NCI-H1105 treated with DMSO at 0.1 percent for 48 hours (cell line): ENCODE measurements at places on chromosomes 4 and X.
A peak's percentile ranks its signal among the peaks of the same experiment; 100 is the strongest.

- no peak for DNase-seq
Measured at GRCh38 chr4:16720761-16721160, 177.7 kb downstream of the LDB2 start.

- no peak for DNase-seq
Measured at GRCh38 chrX:137172317-137172948, 138.6 kb upstream of the GPR101 start.

GRCh38 chr4:87843936-87844335 lies 11.2 kb downstream of the MEPE start:
- DNase-seq, result no peak

DNA sequence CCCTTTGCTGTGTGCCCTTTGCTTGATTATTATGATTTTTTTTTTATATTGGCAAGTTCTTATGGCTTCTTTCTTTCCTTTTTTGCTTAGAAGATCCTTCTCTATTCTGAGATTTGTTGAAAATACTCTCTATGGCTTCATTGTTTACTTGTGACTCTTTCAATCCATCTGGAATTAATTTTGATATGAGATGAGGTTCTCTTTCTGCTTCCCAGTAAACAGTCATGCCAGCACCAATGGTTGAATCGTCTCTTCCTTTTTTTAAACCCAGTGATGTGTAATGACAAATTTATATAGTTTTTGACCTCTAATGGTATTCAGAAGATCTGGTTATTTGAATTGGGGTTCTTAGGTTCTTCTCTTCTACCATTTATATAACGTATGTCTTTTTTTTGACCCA lies 121.8 kb downstream of the ARHGAP10 start:
- no peak for DNase-seq

- DNase-seq, result no peak
Measured at GRCh38 chr4:141541851-141542250, 94.5 kb upstream of the IL15 start.

DNA sequence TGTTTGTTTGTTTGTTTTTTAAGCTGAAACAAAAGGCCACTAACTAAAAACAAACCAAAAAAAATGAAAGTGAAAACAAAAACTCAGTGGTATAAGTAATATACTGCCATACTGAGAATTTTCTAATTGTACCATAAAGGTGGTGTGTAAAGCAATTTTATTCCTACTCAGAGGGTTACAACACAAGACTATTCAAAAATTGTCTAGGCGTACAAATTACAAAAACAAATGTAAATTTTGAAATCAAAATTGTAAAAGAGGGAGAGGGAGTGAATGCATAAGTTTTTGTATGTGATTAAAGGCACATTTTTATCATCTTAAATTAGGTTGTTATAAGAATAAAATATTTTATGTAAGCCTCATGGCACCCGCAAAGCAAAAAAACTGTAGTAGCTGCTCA lies 232.6 kb downstream of the STK32B start:
- DNase-seq, result no peak

- DNase-seq, result no peak
Measured at GRCh38 chrX:30561191-30561590, 16.4 kb downstream of the TASL start.

DNA sequence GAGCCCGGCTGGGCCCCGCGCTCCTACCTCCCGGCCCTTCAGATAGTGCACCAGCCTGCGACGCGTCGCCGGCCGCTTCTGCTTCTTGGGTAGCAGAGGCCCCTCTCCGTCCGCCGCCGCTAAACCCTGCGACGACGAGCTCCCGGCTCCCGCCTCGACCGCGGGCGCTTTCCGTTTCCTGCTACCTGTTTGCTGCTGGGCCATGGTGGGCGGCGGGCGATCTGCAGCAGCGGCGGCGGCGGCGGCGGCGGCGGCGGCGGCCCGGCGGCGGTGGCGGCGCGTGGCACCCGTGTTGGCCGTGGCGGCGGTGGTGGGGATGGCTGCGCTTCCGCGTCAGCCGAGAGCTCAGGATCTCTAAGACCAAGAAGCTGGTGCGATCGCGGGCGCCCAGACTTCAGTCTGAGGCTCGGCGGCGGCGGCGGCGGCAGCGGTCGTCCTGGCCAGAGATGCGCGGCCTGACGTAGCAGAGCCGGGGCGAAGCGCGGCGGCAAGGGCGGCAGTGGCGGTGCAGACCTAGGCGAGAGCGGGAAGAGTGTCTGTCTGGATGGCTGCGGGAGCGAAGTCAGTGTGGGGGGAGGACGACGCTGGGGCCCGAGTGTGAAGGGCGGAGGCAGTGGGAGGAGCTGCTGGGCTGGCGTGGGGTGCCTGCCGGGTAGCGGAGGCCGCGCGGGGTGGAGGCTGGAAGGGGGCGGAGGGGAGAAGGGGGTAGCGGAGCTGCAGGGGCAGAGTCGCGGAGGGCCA lies at the start of gene DCAF12L2:
DCAF12L2 (minus strand) TSS at position 569 of the 741 bp plus-strand sequence; CDS start at position 204, 365 bp downstream.
- peak; percentile 14 for DNase-seq

DNA sequence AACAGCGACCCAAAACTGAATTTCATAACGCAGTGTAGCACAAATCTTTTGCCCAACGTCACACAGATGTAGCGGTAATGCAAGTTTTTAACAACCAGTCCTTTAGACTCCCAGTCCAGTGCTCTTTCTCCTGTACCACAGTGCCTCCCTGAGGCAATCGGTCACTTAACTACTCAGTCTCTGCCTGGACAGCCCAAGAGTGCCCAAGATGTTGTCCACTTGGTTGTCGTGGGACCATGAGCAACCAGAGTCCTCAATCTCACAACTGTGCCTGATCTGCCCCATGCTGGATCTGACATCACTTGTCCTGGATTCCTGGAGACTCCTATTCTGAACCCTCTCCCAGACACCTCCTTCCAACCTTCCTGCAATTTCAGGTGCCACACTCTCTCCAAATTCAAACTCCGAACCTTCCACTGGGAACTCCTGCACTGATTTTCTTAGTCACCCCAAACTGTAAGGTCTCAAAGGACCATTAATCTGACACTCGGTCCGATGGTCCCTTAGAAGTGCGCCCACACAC lies 702 bp downstream of the MMGT1 start:
- DNase-seq, result no peak

GRCh38 chr4:5120067-5120466 lies 68.8 kb downstream of the STK32B start:
- DNase-seq, result no peak

- no peak for DNase-seq
Measured at GRCh38 chr4:128565565-128566186, 243.8 kb upstream of the JADE1 start.
